T-helper 17 cell (primary cell): ENCODE measurements at places on chromosomes 2 and 18.

- no peak for DNase-seq
Observed at GRCh38 chr2:30514134-30514847, 67.2 kb downstream of the LCLAT1 start.

DNA sequence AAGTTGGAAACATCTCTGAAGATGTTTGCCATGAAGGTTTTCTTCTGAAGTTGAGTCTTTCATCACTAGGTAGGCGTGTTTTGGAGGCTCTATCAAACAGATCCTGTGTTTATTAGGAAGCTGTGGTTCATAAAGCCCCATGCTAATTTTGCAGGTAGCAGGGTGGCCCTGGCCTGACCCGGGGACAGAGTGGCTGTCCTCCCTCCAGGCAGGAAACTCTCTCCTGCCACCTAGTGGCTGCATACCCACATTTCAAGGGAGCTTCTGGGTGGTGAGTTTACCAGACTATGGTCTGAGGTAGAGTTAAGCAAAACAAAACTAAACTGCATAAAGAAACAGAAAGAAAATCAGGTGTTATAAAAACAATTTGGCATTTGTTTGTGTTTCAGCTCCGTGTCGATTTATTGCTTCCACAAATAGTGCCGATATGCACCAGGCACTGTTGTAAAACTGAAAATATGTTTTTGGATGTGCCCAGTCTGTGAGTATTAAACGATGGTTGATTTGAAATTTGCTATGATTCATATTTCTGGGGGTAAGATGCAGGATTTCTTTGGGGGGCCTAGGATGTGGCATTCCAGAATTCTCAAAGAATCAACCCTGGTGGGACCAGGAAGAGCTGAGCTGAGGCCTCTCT, 26.0 kb upstream of the IL37 start:
- DNase-seq = peak; percentile 37

GRCh38 chr2:128313091-128313836, 5.4 kb downstream of the HS6ST1 start:
- DNase-seq = peak; percentile 6

GRCh38 chr2:12504443-12504842, 212.3 kb upstream of the TRIB2 start:
- DNase-seq = no peak

DNA sequence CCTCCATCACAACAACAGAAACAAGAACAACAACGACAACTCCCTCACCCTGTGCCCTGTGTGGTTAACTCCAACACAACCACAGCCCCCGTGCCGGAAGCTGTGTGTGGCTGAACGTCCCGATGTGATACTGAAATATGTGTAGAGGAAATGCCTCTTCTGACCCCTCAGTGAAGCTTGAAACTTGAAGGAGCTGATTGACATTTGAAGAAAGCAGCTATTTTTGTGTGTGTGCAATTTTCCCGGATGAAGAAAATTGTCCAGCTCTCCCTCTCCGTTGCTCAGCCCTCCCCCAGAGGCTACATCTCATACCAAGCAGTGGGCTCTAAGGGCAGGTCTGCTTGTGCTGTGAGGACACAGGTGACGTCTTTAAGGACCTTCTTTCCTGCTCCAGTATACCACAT, 173.8 kb downstream of the ICOS start:
- DNase-seq = peak; percentile 25

DNA sequence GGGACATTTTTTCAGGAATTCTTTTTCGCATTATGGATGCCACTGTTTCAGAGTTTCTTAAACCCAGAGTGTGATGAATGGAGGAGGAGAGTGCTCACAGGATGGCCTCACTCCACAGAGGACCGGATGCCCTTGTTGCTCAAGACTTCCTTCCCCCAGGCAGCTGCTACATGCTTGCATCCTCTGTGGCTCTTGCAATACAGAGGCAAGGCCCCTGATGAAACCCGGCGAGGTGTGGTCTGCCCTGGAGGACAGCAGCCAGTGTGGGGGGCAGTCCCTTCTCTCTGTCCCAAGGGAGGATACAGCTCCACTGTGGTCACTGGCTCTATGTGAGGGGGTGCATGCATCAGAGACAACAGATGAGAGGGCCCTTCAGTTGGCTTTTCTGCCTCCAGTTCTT, 109.6 kb downstream of the SH3RF3 start:
- no peak for DNase-seq

GRCh38 chr2:239381709-239382134, 19.1 kb downstream of the HDAC4 start:
- no peak for DNase-seq

DNA sequence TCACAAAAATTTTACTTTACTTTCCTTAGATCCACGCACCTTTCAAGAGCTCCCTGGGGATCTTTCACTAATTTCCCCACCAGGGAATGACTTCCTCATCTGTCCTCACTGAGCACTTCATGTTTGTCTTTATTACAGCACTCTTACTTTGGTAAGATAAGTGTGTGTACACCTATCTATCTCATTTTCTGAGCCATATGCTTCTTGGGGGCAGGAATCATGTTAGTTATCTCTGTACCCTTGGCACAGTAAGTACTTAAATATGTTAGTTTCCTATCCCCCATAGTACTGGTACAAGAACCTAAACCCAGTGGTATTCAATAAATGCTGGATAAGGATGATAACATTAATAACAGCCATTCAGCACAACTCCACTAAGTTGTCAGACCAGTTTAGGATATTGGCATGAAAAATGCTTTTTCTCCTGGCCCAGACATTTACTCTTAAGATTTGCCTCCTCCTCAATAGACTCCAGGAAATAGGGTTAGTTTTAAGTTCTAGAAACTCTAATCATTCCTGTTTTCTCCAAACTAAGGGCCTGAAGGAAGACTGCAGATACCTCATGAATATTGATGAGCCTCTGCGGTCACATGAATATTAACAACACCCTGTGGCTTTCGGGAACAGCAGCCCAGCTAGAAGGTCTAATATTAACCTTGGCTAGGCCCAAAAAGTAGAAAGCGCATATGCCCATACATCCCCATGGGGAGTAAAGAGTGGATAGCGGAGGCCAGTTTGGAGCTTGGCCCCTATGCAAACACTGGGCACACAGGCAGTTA, 38.2 kb downstream of the NHEJ1 start:
- DNase-seq = no peak

DNA sequence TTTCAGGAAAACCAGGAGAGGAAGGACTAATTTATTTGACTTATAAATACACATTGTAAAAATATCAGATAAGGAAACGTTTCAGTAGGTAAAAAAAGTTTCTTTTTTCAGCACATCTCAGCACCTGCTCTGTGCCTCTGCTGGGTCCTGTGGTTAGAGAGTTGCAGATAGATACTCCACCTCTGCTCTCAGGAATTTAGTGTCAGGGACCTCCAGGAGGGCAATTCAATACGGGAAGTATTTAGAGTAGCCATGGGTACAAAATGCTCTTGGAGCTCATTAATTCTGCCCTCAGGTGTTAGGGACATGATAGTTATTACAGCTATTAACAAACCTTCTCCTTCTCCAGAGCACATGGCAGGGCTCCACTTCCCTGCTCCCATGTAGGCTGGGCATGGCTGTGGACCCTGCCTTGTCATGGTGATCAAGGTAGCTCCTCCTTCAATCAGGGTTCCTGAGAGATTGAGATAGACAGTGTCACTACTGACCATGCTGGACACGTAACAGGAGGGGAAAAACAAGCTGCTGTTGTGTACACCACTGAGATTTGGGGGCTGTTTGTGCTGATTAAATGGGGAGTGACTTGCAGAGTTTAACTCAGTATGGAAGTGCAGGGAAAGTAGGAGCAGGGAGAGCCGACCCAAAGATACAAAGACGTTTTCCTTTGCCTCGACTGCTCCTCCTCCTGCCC, 185.6 kb upstream of the COPS8 start:
- DNase-seq = no peak

- no peak for DNase-seq
Observed at GRCh38 chr18:58525928-58526424, 102.9 kb downstream of the ALPK2 start.

DNA sequence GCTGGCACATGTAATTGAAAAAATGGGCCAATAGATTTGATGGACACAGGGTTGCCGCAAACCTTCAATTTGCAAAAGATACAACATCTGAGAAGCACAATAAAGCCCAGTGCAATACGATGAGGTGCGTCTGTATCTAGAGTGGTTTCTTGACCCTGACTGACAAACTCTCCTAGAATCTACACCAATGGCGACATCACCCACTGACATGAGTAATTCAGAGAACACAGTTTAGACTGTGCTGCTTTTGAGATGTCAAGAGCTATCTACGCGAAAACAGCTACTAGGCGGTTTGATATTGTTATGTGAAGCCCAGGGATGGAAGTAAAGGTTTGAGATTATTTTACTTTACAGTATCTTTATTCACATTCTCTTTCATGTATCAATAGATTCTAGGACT, 104.9 kb downstream of the EIPR1 start:
- no peak for DNase-seq
